Effector memory CD8-positive, alpha-beta T cell (primary cell): ENCODE measurements at places on chromosomes 3 and 15.

GRCh38 chr3:14523792-14524191 lies 16.4 kb downstream of the GRIP2 start:
- DNase-seq: no peak

- no peak for DNase-seq
These were observed 379.7 kb upstream of the TGFBR2 start for GRCh38 chr3:30226601-30227151.

DNA sequence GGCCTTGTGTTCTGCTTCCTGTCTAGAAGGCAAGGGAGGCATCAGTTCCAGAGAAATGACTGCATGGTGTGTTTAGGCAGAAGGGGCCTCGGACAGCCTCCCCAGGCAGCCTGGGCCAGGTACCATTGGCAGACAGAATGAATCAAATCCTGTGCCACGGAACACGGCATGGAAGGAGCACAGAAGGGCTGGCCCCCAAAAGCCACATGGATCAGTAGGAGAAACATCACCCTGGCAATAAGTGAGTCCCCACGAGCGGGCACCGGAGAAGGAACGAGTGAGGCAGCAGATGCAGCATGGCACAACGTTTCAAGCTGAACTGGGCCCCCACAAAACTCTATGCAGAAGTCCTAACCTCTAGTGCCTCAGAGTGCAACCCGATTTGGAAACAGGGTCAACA lies 223.2 kb downstream of the ADAMTS17 start:
- no peak for DNase-seq

DNA sequence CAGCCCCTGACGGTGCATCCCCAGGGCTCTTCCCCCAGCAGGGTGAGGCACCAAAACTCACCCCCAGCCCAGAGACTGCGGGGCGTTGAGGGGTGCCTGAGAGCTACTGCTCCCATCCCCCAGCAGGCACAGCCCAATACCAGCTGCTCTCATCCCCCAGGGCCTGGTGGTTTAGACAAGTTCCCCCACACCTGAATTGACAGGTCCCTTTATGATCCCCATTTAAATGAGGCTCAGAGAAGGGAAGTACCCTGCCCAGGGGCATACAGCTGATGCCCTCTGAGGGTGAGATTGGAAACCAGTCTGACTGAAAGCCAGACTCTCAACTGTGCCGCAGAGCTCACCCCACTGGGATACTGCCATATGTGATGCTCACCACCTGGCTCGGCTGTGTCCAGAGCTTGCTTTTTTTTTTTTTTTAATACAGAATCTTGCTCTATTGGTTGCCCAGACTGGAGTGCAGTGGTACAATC lies 20.1 kb downstream of the DUSP7 start:
- no peak for DNase-seq

- DNase-seq: no peak
These were observed 57.8 kb upstream of the HRH1 start for GRCh38 chr3:11096266-11097139.

- no peak for DNase-seq
These were observed 73.0 kb upstream of the GAP43 start for GRCh38 chr3:115550285-115550761.

- DNase-seq: no peak
These were observed 65.4 kb downstream of the BDH1 start for GRCh38 chr3:197490098-197491058.

DNA sequence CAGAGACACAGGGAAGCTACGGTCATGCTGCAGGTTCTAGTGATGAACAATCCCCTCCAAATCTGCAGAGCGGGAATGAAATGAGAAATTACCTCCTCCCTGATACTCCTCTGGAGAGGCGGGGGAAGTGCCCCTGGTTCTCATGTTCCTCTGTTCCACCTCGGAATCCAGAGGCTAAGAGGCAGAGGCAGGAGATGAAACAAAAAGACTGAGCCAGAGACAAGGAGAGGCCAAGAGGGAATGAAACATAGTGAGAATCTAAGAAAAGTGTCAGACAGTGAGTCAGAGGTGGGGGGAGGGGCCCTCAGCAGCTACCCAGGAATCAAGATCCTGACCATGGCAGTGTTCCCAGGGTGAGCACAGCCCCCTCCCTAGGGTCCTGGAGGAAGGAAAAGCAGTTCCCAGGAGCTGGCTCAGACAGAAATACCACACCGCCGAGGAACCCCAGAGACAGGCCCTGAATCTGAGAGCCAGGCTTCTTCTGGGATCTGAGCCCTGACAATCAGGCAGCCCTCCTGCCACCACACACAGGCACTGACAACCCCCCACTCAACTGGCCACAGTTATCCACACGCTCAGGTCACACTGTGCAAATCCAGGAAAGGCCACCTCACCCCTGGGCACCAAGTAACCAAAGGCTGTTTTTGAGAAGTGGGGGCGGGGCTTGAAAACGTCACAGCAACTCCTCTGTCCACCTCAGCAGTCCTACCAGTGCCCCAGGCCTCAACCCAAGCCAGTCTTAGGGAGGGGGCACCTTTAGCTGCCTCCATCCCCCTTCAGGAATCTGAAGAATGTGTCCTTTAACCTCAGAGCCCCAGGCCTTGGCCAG lies 2.4 kb downstream of the CSRNP1 start:
- peak; percentile 57 for DNase-seq

GRCh38 chr3:15983232-15983631 lies 185.5 kb upstream of the ANKRD28 start:
- no peak for DNase-seq

- no peak for DNase-seq
These were observed 214.4 kb upstream of the SOX2 start for GRCh38 chr3:181497358-181497757.

DNA sequence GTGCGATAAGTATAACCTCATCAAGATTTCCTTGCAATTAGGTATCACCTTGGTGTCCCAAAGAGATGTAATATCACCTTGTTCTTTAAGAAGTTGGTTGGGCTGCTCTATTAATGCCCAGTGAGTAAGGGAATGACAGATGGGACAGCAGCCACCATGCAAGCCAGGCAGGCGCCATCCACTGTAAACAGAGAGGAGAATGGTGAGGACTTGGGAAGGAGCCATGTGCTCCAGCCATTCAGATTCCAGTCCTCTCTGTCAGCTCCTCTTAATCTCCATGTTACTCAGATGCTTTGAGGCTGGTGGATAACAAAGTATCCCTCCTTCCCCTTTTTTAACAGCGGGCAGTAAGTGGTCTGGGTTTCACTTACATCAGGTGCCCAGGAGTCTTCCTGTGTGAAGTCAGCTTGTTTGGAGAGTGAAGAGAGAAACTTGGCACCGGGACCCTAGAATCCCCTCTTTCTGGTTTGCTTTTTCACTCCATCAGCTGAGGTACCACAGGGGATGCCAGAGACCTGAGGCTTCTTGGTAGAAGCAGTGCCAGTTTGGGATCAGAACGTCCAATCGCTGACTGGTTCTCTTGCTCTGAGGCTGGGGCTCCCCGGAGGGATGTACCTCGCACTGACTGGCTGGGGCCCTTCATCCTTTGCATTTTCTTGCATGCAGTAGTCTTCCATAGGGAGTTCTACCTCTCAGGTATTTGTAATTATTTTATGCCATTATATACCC lies 29.5 kb downstream of the SLCO3A1 start:
- no peak for DNase-seq

GRCh38 chr3:135237371-135238143 lies 442.5 kb downstream of the EPHB1 start:
- no peak for DNase-seq

DNA sequence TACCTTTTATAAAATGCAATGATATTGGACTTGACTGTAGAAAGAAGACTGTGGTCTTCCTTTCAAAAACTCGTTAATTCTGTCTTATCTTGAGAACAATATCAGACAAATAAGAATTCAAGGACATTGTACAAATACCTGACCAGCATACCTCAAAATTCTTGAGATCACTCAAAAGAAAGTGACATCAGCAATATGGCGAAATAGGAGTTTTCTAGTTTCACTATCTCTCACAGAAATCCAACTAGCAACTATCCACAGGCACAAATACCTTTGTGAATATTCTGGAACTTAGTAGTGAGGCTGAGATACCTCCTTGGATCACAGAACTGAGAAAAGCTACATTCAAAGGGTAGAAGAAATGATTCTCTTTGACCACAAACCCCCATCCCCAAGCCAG lies 419.7 kb downstream of the ZNF385D start:
- no peak for DNase-seq

DNA sequence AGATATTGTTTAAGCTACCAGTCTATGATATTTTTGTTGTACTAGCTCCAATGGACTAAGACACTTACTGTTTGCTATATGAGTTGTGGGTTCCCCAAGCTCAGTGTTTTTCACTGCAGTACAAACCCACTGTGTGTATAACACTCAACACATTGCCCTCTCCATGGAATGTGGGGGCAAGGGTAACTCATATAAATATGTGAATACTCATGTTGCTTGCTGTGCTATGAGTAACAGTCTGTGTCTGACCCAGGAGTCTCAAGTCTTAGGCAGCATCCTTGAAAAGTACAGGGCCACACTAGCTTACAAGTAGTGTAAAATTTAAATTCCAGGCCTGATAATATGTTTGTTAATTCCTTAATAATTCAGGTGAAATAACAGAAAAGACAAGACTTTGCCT lies 22.5 kb upstream of the CNTN3 start:
- DNase-seq: no peak

DNA sequence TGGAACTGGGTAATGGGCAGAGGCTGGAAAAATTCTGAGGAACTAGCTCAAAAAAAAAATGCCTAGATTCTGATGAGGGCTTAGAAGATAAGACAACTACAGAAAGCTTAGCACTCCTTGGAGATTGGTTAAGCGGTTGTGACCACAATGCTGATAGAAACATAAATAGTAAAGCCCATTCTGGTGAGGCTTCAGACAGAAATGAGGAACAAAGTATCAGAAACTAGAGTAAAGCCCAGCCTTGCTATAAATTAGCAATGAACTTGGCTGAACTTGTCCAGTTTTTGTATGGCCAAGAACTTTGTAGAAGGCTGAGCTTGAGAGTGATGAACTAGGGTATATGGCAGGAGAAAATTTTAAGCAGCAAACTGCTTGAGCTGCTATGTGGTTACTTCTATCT lies 25.4 kb downstream of the GOLGB1 start:
- no peak for DNase-seq

- DNase-seq: no peak
These were observed 121.2 kb upstream of the NAALADL2 start for GRCh38 chr3:174737966-174738365.

GRCh38 chr15:72110355-72110754 lies 7.6 kb downstream of the MYO9A start:
- no peak for DNase-seq

DNA sequence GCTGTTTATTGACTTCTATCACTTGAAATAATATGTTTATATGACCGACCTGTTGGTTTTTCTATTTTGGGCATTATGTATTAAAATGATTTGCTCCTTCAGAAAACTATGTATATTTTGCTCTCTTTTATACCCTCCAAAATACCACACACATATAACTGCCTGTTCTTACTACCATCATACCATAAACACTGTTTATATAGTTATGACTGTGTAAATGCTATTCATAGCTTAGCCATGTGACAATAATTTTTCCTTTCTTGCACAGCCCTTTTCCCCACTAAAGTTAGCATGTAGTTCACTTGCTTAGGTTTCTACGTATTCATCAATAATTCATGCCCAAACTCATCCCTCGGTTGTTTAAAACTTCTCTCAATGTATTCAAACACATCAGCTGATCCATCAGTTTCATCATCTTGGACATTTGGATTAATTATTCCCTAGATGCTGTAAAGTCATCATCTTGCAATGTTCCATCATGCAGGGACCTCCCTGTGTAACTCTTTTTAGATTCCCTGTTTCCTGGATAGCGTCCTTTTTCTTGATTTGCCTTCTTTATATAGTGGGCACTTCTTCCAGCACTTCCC lies 8.2 kb upstream of the RYK start:
- DNase-seq: no peak

DNA sequence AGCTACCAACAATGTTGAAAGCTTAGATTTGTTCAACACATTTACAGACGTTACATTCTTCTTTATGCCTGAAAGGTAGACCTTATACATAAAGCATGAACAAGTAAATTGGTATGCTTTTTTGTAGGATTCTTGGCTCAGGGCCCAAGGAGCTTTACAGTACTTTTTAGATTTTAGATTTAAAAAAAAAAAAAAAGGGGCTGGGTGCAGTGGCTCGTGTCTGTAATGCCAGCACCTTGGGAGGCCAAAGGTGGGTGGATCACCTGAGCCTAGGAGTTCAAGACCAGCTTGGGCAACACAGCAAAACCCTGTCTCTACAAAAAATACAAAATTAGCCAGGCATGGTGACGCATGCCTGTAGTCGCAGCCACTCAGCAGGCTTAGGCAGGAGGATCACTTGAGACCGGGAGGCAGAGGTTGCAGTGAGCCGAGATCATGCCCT lies 39.7 kb downstream of the MEF2A start:
- no peak for DNase-seq

DNA sequence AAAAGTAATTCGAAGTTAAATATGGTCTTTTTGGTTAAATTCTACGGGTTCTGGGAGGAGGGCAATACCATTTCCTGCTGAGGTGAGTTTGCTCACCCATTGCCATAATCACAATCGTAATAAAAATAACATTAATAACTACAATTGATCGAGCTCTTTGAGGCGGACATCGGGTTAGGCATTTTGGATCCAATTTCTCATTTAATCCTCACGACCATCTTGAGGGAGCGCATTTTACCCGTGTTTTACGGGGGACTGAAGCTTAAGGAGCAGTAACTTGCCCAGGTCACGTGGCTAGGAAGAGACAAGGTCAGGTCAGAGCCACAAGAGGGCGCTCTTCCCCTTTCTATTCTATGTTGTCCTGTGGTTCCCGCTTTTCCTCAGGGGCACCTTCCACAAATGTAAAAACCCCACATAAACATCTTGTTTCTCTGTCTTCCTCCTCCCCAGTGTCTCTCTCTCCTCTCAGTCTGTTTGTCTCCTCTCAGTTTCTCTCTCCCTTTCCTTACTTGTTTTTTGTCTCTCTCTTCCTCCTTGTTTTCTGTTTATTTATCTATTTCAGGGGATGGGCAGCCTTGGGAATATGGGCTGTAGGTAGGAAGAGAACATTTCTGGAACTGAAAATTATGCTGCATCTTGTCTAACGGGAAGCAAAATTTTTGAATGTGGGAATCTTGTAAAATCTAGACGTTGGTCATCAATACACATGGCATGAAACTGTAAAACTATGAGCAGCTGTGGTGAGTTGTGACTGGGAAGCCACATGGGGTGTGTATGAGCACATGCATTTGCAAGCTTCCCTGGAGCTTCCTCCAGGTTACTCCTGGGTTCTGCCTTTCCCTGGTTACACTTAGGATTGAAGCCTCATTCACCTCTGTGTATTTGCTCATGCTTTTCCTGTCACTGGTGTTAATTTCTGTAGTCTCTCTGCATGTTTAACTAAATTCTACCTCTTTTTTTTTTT lies 71.0 kb downstream of the SQOR start:
- peak; percentile 57 for DNase-seq

GRCh38 chr3:184578822-184579221 lies 17.2 kb downstream of the EPHB3 start:
- no peak for DNase-seq
